ENCODE measurements at places on chromosomes 12 and 14. TPM values are rescaled to one million over a fixed set of nuclear protein-coding genes. Genes with fewer than 3 reads are reported as not detected.

The SDR9C7 gene
- not detected for total RNA-seq

The RFLNA gene
- not detected for total RNA-seq

The PLA2G1B gene
- total RNA-seq, result not detected

The MAP1LC3B2 gene
- total RNA-seq, result 1.8 TPM

The B4GALNT1 gene
- 4.9 TPM for total RNA-seq

The CARMIL3 gene
- total RNA-seq, result 0.12 TPM

The GPR68 gene
- 3.6 TPM for total RNA-seq

The GLIPR1 gene
- total RNA-seq, result 29.8 TPM

The SLC38A4 gene
- not detected for total RNA-seq

The SIX6 gene
- total RNA-seq, result not detected

The GNS gene
- 116 TPM for total RNA-seq

The TGFB3 gene
- 29.9 TPM for total RNA-seq

The DACT1 gene
- 3.9 TPM for total RNA-seq

The FGD4 gene
- total RNA-seq, result 36.9 TPM

- ATAC-seq, result no peak
Observed at GRCh38 chr12:10354071-10354470, 35.8 kb downstream of the KLRK1 start.

GRCh38 chr14:35401422-35402265 lies 2.9 kb downstream of the NFKBIA start:
- no peak for ATAC-seq

DNA sequence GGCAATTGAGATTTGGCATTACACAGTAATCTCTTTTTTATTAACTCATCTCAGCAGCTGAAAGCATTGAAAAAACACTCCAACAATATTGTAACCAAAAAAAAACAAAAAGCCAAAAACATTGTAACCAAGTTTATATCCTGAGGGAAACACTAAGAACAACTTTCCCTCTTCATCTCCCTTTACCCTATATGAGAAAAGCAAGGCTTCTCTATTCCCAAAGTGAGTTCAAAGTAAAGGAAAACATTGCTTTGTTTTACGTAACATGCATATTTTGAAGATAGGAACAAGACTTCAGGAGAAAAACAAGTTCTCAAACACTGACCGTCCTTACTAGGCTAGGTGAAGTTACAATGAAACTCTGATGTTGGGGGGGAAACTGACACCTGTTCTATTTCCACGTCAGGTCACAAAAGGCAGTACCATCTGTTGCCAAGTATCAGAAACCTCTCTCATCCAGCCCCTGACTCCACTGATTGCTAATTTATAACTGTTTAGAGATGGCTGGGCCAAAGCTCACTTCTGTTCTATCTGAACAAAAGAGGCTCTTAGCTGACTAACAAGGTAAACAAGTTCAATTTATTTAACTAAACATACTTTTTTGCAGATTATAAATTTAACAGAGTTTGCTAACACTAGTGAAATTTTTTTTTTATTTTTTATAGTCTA lies 67.9 kb upstream of the PLXNC1 start:
- ATAC-seq, result no peak

DNA sequence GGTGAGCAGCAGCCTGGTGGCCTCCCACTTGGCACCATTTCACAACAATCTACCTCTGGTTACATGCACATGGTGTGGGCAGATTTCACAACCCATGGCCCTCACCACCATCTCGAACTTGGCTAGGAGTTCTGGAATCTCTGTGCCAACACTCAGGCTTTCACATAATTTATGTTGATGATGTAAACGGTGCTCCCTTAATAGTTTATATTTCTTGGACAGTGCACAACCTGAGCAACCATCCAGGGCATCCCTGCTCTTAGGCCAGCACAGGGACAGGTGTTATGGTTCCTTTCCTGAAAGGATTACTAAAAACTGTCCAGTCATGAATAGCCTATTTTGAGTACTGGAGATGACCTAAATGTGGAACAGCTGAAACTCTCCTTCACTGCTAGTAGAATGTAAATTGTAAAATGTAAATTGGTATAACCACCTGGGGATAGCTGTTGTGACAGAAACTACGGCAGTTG lies 28.6 kb downstream of the ABCB9 start:
- ATAC-seq, result no peak

- no peak for ATAC-seq
Observed at GRCh38 chr14:35553808-35554207, 19.8 kb downstream of the INSM2 start.

GRCh38 chr12:31773867-31774266 lies 45.0 kb upstream of the AMN1 start:
- ATAC-seq, result no peak

- ATAC-seq, result no peak
Observed at GRCh38 chr14:65639216-65639615, 226.7 kb downstream of the FUT8 start.

DNA sequence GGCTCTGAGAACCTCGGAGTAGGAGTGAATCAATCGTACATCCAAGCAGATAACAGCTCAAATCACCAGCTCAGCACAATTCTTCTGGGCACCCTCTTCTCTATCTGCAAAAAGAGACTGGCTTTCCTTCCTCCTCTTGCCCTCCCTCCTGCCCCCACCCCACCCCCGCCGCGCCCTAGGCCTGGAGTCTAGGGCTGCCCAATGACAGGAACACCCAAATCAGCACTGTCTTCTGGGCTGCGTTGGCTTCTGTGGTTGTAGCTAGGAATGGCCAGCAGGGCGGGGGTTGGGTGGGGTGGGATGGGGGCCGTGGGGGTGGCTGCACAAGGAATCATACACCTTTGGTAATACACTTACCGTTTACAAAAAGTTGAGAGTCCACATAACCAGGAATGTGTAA lies 28.0 kb upstream of the TMCC3 start:
- ATAC-seq, result no peak

- ATAC-seq, result no peak
Observed at GRCh38 chr14:71541271-71541670, 391.0 kb upstream of the RGS6 start.

GRCh38 chr12:20602641-20603391 lies 92.3 kb upstream of the SLCO1C1 start:
- peak; percentile 68 for ATAC-seq

- ATAC-seq, result no peak
Observed at GRCh38 chr12:102169922-102170621, 27.6 kb downstream of the PMCH start.

DNA sequence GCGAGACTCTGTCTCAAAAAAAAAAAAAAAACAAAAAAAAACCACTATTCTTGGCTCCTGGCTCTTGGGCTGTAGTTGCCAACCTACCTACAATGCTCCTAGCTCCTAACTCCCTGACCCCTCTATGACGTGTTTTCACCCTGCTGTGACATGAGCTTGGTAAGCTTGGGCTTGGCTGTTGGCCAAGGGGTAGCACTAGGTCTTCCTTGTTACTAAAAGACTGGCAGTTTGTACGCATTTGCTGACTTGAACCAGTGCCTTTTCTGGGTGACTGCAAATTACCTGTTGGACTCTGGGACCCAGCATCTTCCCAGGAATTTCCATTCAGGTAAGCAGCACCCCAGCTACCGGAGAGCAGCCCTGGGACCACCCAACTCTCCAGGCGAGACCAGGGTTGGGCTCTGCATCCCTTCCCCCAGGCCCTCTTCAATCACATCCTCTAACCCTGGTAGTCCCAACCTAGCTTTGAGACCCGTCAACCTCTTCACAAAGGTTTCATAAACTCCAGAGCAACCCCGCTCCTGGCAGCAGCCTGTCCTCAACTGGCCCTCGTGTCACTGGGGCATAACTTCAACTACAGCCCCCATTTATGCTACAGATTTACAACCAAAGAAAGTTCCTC lies 8.3 kb downstream of the CDK2AP1 start:
- ATAC-seq, result no peak

- no peak for ATAC-seq
Observed at GRCh38 chr14:100775831-100776591, 49.3 kb downstream of the DLK1 start.

DNA sequence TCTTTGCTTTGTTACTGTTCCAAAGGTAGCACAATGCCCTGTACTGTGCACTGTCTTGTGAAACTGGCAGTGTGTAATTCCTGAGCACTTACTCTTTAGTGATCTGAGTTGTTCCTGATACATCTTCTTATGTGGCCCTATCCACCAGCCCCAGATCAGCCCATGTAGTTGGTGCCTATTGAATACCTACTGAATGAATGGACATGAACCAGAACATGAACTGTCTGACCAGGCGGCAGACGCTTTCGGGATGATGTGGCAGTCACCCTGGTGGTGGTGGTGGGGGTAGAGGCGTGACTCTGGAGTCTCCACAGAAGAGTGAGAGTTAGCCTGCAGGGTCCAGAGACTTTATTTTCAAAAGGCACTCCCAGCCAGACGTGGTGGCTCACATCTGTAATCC lies 46.6 kb upstream of the PAPOLA start:
- ATAC-seq, result no peak

GRCh38 chr14:25101276-25101675 lies 51.3 kb upstream of the STXBP6 start:
- no peak for ATAC-seq

DNA sequence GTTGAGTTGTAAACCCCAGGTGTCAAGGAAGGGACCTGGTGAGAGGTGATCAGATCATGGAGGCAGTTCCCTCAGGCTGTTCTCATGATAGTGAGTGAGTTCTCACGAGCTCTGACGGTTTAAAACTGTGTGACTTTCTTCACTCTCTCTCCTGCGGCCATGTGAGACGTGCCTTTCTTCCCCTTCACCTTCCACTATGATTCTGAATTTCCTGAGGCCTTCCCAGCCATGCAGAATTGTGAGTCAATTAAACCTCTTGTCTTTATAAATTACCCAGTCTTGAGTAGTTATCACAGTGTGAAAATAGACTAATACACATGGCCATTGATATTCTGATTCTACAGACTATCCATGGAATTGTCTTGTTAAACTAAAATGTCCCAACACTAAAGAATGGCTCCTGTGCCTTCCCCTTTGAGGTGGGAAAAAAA lies 85.6 kb downstream of the SLC2A13 start:
- ATAC-seq, result no peak

DNA sequence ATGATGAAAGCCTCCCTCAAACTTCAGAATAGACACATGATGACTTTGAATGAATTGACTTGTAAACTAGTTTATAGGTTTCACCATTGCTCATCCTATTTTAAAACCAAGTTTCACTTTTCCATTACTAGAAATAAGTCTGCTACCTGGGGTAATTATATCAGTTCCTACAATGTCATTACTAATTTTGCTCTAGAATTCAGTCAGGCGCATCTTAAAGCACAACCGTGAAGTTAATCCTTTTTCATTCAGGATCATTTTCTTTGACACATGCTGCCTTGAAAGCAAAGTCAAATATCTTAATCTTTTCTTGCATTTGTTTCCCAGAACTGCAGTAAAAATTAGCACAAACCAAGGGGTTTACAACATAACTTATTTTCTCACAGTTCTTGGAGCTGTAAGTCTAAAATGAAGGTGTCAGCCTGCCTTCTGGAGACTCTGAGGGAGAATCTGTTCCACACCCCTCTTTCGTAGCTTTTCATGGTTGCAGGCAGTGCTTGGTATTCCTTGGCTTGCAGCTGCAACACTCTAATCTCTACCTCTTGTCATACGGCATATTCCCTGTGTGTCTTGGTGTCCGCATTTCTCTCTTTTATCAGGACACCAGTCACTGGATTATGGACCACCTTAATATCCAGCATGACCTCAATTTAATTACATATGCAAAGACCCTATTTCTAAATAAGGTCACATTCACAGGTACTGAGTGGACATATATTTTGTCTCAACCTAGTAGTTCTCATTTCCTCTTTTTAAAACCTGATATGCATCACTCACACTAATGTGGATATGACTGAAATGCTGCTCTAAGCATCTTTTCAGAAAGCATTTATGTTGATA lies 114.3 kb upstream of the PDZRN4 start:
- ATAC-seq, result no peak

- ATAC-seq, result no peak
Observed at GRCh38 chr14:68399971-68400370, 392.9 kb downstream of the ZFP36L1 start.

GRCh38 chr14:103867523-103867953 lies 20.2 kb upstream of the PPP1R13B start:
- ATAC-seq, result peak; percentile 71

DNA sequence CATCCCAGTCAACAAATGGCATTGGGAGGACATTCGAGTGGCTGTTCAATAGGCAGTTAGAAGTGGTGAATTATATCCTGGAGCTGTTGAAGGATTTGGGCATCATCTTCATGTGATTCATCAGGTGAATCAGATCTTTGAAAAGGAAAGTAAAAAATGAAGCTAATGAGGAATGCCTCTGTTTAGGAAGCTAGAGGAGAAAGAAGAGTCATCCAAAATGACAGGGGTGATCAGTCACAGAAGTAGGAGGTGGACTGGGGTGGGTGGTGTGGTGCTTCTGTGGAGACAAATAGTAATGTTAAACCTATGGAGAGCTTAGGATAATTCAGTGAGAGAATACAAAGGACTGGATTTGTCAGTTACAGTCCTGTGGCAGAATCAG lies 32.7 kb downstream of the DIP2B start:
- ATAC-seq, result no peak

DNA sequence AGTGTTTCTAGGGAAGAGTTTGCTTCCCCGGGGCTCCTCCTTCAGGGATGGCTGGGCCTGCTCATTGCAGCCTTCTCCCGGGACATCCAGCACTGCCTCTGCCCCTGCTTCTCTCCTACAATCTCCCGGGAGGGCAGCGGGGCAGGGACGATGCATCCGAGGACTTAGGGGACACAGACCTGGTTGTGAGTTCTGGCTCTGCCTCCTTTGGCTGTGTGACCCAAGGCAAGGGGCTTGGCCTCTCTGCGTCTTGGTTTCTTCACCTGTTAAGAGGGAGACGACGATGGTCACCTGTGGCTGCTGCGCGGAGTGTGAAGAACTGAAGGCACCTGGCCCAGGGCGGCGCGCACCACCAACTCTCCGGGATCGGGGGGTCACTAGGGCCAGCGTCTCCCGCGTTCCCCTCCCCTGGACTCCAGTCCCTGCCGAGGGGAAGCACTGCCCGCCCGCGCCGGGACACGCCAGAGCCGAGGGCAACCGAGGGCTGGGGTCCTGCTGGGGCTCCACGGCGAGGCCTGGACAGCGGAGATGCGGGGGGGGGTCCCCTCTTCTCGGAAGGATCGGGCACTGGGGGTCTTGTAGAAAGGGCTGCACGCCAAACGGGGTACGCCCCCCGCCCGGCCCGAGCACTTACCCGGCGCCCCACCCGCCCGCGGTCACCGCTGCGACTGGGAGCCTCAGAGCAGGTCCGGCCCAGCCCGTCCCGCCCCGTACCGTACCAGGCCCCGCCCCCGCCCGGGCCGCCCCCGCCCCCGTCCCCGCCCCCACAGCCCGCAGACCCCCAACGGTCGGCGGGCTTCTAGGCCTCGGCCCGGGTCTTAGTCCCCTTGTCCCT lies at the start of gene HVCN1:
HVCN1 (minus strand) TSS at position 670 of the 835 bp plus-strand sequence. CDS start 5,870 bp downstream, outside the sequence.
- ATAC-seq, result peak; percentile 87

DNA sequence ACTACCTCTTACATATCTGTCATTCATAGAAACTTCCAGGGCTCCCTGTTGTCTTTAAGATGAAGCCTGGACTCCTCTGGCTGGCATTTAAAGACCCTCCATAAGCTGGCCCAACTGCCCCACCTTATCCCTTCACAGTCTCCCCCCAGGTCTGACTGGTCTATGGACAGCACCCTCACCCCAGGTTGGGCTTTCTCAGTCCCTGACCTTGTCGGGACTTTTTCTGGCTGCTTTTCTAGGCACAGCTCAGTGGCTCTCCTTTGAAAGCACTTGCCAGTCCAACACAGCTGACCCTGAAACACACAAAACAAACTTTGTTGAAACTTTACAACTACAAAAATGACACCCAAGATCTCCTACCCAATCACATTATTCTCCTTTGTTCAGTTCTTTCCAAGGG lies 13.9 kb upstream of the MYH7 start:
- no peak for ATAC-seq
